ENCODE measurements at places on chromosomes 2 and 18.
A peak's percentile ranks its signal among the peaks of the same experiment; 100 is the strongest.

DNA sequence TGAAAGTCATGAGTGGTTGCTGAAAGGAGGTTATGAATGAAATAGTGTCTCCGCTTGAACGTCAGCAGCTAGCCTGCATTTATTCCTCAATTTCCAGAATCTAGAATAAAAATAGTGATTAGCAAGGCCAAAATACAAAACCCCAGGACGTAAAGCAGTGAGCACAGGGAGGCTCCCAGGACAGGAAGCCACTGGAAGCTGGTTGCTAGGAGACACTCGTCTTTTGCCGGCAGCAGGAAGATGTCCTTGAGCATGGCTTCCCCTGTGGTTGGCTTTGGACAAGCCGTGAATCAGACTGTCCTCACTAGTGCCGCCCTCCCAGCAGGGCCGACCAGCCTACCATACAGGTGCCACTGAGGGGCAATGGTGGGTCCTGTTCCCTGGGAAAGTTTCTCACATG is 374.4 kb downstream of the MTX2 start:
- no peak for DNase-seq

DNA sequence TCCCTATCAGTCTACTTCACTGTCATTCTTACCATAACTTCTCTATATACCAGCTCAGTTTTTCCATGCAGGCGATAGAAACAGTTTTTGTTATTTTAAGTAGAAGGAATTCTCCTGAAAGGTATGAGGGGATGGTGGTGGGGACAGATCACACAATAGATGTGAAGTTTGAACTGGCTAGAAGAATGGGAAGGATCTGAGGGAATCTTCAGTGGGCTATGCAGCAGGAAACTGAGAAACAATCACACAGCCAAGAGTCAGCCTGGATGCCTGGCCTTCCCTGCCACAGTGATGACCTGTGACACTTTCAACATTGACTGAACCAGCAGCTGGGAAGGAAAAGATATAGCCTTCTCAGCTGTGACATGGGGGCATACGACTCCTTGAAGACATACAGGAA is 329.1 kb upstream of the GULP1 start:
- DNase-seq, result no peak

GRCh38 chr18:318791-319291 is 51.0 kb upstream of the THOC1 start:
- DNase-seq, result no peak

DNA sequence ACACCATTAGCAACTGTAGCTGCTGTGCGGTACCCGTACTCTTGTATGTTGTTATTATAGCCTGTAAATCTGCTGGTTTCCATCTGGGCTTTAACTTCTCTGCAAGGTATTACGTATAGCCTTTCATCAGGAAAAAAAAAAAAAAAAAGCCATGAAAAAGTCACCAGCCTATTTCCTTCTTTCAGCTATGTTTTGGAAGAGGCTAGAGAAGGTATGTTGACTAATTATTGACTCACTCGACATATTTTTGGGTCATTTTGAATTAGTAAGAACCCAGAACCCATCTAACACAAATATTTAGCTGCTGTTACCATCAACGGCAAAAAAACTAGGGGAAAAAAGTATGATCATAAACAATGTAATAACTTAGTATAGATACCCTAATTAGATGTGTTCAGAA is 1395.6 kb downstream of the SUCLG1 start:
- no peak for DNase-seq

- DNase-seq, result no peak
Observed at GRCh38 chr18:41870191-41870590, 84.8 kb upstream of the PIK3C3 start.

GRCh38 chr2:134667541-134667940 is 51.3 kb downstream of the TMEM163 start:
- no peak for DNase-seq

- DNase-seq, result no peak
Observed at GRCh38 chr2:163646687-163647086, 89.1 kb downstream of the FIGN start.

DNA sequence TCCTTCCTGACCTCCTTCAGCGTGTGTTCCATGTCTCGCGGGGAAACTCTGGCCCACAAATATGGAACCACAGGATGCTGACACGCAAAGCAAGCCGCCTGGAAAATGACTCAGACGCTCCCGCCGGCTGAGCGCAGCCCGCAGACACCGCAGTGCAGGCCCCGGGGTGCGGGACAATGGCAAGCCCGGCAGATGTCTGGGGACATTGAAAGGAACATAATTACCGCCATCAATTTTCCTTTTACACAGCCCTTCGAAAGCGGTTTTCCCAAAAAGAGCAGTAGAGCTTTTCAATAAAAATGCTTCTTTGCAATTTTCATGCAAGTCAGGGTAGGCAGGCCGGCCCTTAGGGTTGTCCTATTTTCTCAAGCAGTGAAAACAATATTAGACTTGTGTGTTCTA is 159.2 kb upstream of the SH3BP4 start:
- DNase-seq, result no peak

- DNase-seq, result no peak
Observed at GRCh38 chr2:10071595-10071994, 8.6 kb downstream of the CYS1 start.

- no peak for DNase-seq
Observed at GRCh38 chr2:202237787-202238233, 587 bp downstream of the SUMO1 start.

DNA sequence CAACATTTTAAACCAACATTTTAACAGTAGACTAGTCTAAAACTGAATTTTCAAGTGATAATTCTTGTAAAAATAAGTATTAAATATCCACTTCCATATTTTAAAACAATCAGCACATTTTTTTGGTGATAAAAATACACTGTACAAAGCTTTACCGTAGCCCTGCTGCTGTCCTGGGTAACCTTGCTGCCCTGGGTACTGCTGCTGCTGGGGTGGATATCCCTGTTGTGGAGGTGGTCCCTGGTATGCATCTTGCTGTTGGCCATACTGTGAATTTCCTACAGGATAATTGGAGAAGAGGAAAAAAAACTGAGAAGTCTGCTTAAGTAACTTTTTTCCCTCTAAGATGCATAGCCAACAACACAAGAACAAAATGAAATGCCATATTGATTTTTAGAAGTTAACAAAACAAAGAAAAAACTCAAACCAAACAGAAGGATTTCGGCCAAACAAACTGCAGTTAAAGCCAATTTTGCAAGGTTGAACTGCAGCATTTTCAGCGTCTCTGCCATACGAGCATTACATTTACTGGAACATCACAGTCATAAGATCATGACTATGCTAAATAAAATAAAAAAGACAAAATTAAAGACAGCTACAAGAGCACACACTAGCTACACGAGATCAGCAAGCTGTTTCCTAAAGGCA is 55.4 kb downstream of the SS18 start:
- no peak for DNase-seq

GRCh38 chr2:142868229-142868762 is 9.2 kb upstream of the KYNU start:
- DNase-seq, result no peak

GRCh38 chr2:60539140-60539539 is 14.3 kb downstream of the BCL11A start:
- no peak for DNase-seq

- no peak for DNase-seq
Observed at GRCh38 chr18:13290856-13291271, 72.3 kb downstream of the LDLRAD4 start.

DNA sequence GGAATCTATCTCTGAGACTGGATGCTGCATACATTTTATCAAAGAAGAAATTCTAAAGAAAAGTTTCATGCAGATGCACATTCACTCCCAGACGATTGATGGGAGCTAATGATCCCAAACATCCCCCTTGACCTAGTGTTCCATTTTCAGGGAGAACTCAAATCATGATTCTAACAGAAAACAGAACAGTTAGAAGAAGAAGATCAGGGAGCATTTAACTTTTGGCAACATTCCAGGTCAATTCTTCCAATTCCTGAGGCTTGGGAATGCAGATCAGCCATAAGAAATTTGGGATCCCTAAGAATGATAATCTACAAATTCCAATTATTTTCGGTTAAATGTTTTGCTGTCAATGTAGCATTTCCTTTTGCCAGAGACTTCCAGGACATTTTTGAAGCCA is 96.6 kb downstream of the CPO start:
- DNase-seq, result no peak

GRCh38 chr2:46365913-46366667 is 68.9 kb downstream of the EPAS1 start:
- no peak for DNase-seq

- no peak for DNase-seq
Observed at GRCh38 chr2:62215306-62216064, 19.6 kb downstream of the B3GNT2 start.

- peak; percentile 3 for DNase-seq
Observed at GRCh38 chr2:29841386-29842004, 79.9 kb downstream of the ALK start.
